ENCODE measurements at places on chromosomes 13 and 19. TPM values are rescaled to one million over a fixed set of nuclear protein-coding genes. Genes with fewer than 3 reads are reported as not detected.

Gene C13orf42
- polyA plus RNA-seq = not detected

Gene RFPL4A
- polyA plus RNA-seq = not detected

Gene PSG11
- polyA plus RNA-seq = not detected

GRCh38 chr13:71118779-71119364, 748.1 kb downstream of the DACH1 start:
- H3K4me1 ChIP-seq = no peaks in the 10 kb centered on the region
- H3K36me3 ChIP-seq = no peaks in the 10 kb centered on the region
- H3K27ac ChIP-seq = no peak overlapping the region
- H3K4me3 ChIP-seq = no peak overlapping the region

DNA sequence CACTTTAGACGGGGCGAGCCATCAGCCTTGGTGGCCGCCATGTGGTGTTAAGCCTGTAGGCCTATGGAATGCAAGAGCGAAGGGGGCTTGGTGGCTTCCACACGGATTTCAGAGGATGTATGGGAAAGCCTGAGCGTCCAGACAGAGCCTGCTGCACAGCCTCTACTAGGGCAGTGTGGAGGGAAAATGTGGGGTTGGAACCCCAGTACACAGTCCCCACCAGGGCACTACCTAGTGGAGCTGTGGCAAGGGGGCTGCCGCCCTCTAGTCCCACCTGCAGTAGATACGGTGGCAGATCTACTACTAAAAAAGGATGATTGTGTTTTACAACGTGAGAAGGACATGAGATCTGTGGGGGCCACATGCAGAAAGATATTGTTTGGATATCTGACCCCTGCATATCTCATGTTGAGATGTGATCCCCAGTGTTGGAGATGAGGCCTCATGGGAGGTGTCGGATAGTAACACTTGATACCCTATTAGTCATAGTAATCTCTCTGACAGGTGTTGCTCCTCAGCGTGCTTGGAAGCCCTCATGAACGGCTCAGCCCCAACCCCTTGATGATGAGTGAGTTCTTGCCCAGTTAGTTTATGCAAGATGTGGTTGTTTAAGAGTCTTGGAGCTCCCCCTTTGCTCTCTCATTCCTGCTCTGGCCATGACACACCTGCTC, 45.6 kb downstream of the LHFPL6 start:
- no peaks in the 10 kb centered on the region for H3K27me3 ChIP-seq
- H3K36me3 ChIP-seq = no peaks in the 10 kb centered on the region
- no peak for DNase-seq
- H3K27ac ChIP-seq = no peak overlapping the region
- no peaks in the 10 kb centered on the region for H3K4me1 ChIP-seq

DNA sequence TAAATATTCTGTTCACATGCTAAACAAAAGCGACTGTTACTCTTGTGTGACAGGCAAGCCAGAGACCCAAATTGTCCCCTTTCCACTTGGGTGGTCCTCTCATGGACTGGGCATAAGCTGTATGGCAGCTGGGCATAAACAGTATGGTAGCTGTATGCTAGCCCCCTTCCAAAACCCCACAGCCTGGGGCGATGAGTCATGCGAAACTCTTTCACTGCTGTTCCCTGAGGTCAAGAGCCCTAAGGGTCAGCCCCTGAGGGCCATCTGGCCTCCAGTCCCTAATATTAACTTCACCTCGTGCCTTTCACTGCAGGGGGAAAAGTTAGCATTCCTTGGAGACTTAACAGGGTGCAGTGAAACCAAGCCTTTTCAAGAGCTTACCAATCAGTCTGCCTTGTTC, 45.6 kb upstream of the ZNF562 start:
- H3K4me1 ChIP-seq = no peaks in the 10 kb centered on the region
- H3K4me3 ChIP-seq = no peak overlapping the region
- no peaks in the 10 kb centered on the region for H3K27me3 ChIP-seq
- H3K27ac ChIP-seq = no peak overlapping the region
- no peaks in the 10 kb centered on the region for H3K36me3 ChIP-seq

- H3K4me3 ChIP-seq = no peak overlapping the region
- DNase-seq = no peak
- H3K36me3 ChIP-seq = no peaks in the 10 kb centered on the region
- no peaks in the 10 kb centered on the region for H3K27me3 ChIP-seq
- H3K27ac ChIP-seq = no peak overlapping the region
- H3K4me1 ChIP-seq = no peaks in the 10 kb centered on the region
These were observed 7.4 kb upstream of the OXGR1 start for GRCh38 chr13:97001636-97002035.

- no peak for DNase-seq
- H3K4me1 ChIP-seq = no peaks in the 10 kb centered on the region
- H3K27me3 ChIP-seq = no peaks in the 10 kb centered on the region
- H3K36me3 ChIP-seq = no peaks in the 10 kb centered on the region
- no peak overlapping the region for H3K4me3 ChIP-seq
These were observed 10.2 kb downstream of the KRI1 start for GRCh38 chr19:10555610-10555973.

DNA sequence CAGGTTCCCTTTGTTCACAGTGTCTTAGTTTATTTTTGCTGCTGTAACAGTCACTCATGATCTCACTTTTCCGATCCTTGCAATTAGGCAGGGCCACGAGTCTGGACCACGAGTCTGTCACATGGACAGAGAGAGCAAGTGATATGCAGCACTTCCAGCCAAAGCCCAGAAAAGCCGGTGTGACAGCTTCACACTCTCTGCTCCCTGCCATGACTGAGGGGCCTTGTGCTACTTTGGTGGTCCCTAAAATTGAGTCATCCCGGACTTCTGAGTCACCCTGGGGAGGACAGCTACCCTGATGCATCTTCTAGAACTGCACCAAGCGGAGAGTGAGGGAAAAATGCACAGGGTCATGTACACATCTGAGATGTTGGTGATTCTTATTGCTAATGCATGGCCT, 179.6 kb downstream of the EFNB2 start:
- no peak overlapping the region for H3K27ac ChIP-seq
- no peaks in the 10 kb centered on the region for H3K27me3 ChIP-seq
- DNase-seq = no peak
- no peak overlapping the region for H3K4me3 ChIP-seq

DNA sequence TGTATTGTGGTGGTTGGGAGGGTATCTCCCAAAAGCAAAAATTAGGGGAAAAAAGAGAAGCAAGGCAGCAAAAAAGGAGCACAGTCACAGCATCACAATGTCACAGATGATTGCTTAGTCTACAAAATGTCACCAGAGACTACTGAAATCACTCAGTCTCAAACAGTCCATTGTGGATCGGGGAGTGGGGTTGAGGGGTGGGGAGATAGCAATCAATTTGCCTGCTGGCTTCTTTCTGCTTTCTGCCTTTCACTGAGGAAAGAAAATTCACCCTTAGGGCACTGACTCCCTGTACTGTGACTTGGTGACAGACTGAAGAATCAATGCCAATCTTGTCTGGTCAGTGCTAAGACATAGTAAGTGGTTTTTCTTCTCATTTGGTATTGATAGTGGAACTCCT, 2127.1 kb upstream of the PCDH20 start:
- H3K36me3 ChIP-seq = no peaks in the 10 kb centered on the region
- no peak overlapping the region for H3K4me3 ChIP-seq
- no peaks in the 10 kb centered on the region for H3K27me3 ChIP-seq
- no peak overlapping the region for H3K27ac ChIP-seq
- no peaks in the 10 kb centered on the region for H3K4me1 ChIP-seq
- no peak for DNase-seq

- H3K36me3 ChIP-seq = no peaks in the 10 kb centered on the region
- no peaks in the 10 kb centered on the region for H3K4me1 ChIP-seq
- no peak overlapping the region for H3K27ac ChIP-seq
- H3K4me3 ChIP-seq = no peak overlapping the region
These were observed 8.9 kb upstream of the TRPC4 start for GRCh38 chr13:37878496-37878895.

GRCh38 chr13:87837946-87838345, 166.8 kb downstream of the SLITRK5 start:
- no peaks in the 10 kb centered on the region for H3K36me3 ChIP-seq
- H3K4me1 ChIP-seq = no peaks in the 10 kb centered on the region
- no peak overlapping the region for H3K27ac ChIP-seq
- H3K4me3 ChIP-seq = no peak overlapping the region

Data from adrenal gland (tissue), 19 donors.